ENCODE measurements at places on chromosomes 2 and 18.

- no peak for DNase-seq
Measured at GRCh38 chr18:12113999-12114646, 20.5 kb downstream of the ANKRD62 start.

- no peak for DNase-seq
Measured at GRCh38 chr2:75428060-75428459, 132.7 kb downstream of the EVA1A start.

DNA sequence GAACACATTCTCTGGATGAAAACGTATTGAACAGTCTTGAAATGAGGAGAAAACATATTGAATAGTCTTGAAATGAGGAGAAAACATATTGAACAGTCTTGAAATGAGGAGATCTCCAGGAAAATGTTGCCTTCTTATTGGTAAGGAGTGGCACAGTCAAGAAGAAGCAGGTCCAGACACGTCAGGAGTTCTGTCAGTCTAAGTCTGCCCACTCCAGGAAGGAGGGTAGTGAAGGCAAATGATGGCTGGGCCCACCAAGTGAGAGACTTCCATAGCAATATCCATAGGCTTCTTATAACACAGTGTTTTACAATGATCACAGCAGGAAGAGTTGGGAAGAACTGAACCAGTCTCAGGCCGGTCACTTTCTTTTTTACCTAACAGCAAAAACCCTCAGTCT, 316.2 kb downstream of the ETAA1 start:
- no peak for DNase-seq

- no peak for DNase-seq
Measured at GRCh38 chr2:158482594-158482993, 25.8 kb downstream of the PKP4 start.

GRCh38 chr2:105384861-105385260, 14.0 kb downstream of the FHL2 start:
- no peak for DNase-seq

GRCh38 chr2:113799375-113799774, 42.9 kb upstream of the SLC35F5 start:
- no peak for DNase-seq

GRCh38 chr2:10847008-10847407, 34.4 kb upstream of the PDIA6 start:
- no peak for DNase-seq

GRCh38 chr2:127545189-127545588, 9.7 kb downstream of the MYO7B start:
- DNase-seq: no peak

DNA sequence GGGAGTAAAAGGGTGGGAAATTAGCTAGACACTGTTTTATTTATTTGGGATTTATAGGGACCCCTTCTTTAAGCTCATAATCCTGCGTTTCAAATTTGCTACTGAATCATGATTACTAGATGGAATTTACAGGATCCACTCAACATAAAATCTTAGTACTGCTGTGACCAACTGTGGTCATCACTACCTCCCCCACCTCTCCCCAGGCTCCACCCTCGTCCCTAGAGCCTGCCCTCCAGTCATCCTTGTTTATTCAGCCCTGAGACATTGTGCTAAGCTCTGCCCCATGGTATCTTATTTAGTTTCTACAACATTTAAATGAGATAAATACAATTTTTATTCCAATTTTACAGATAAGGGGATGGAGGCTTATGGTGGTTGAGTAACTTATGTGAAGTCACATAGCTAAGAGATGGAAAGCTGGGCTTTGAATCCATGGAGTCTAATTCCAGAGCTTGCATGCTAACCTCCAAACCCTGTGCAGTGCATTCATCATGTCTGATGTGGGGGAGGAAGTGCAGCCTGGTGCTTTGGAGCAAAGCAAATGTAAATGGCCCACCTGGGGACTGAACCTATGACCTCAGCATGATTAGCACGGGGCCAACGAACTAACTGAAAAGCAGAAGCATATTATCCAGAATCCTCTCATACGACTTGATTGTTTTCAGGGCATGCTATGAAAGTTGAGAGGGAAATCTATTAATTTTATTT, 502.4 kb downstream of the TMEM182 start:
- no peak for DNase-seq

DNA sequence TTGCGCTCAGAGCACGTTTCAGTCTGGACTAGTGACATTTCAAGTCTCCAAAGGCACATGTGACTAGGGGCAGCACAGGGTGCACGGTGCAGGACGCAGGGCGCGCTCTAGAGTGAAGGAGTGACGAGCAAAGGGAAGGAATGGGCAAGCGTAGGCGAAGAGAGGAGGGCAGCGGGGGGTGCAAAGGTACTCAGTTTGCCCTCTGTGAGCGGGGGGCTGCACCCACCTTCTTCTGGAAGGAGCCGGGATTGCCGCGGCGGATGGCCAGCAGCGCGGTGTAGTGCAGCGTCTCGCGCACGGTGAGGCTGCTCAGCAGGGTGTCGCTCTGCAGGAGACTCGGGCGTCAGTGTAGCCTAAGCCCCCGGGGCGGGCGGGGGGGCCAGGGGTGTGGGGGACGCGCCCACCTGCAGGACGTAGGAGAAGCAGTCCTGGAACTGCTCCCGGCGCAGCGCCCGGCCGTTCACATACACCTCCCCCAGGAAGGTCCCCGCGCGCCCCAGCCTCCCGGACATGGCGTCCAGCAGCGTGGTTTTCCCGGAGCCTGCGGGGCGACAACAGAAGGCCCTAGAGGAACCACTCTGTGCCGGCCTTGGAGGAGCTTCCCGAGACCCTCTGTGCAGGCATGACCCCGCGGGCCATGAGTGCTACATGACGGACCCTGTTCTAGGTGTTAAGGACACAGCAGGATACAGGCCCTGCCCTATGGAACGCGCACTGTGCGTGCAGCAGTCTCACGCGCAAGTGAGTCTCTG, 6.9 kb downstream of the ABCG5 start:
- no peak for DNase-seq
